A549 treated with Hydrocortisone at 1 μM for 4 hours (cell line): ENCODE measurements at places on chromosomes 7 and 10. TPM values are rescaled to one million over a fixed set of nuclear protein-coding genes. Genes with fewer than 3 reads are reported as not detected.

The MRC1 gene
- total RNA-seq: 0.02 to 0.03 TPM (median 0.03 TPM) in 4 of 5 replicates, not detected in the other

The UCMA gene
- total RNA-seq: not detected in 5 replicates

The PGAM2 gene
- not detected in 5 replicates for total RNA-seq

The AKR1C1 gene
- total RNA-seq: 433 to 601 TPM (median 576 TPM) in 5 replicates

The TEX47 gene
- not detected in 5 replicates for total RNA-seq

The ATP6V1F gene
- 228 to 266 TPM (median 243 TPM) in 5 replicates for total RNA-seq

The PSD gene
- total RNA-seq: 0.25 to 0.78 TPM (median 0.43 TPM) in 5 replicates

The ADCYAP1R1 gene
- total RNA-seq: 0.06 to 0.10 TPM in 2 of 5 replicates, not detected in the others

The TMEM140 gene
- total RNA-seq: 0.70 to 1.5 TPM (median 1.0 TPM) in 5 replicates

The SORBS1 gene
- total RNA-seq: 0.38 to 0.58 TPM (median 0.48 TPM) in 5 replicates

The MMD2 gene
- not detected in 5 replicates for total RNA-seq

The PNLIP gene
- total RNA-seq: 0.07 to 0.09 TPM in 2 of 5 replicates, not detected in the others

The POU6F2 gene
- not detected in 5 replicates for total RNA-seq

The CNPY4 gene
- total RNA-seq: 9.1 to 12.2 TPM (median 10.7 TPM) in 5 replicates

The SCRN1 gene
- 46.2 to 75.7 TPM (median 57.4 TPM) in 5 replicates for total RNA-seq

The CHST3 gene
- total RNA-seq: 43.0 to 57.6 TPM (median 51.6 TPM) in 5 replicates

The LSM8 gene
- total RNA-seq: 39.1 to 48.4 TPM (median 40.6 TPM) in 5 replicates

The CALML3 gene
- not detected in 5 replicates for total RNA-seq

The ADAP1 gene
- total RNA-seq: 3.0 to 4.5 TPM (median 4.0 TPM) in 5 replicates

The CADPS2 gene
- 0.03 to 0.08 TPM (median 0.05 TPM) in 5 replicates for total RNA-seq
